Cortex of kidney (tissue), 1 donor: ENCODE measurements at places on chromosomes 4 and X.

DNA sequence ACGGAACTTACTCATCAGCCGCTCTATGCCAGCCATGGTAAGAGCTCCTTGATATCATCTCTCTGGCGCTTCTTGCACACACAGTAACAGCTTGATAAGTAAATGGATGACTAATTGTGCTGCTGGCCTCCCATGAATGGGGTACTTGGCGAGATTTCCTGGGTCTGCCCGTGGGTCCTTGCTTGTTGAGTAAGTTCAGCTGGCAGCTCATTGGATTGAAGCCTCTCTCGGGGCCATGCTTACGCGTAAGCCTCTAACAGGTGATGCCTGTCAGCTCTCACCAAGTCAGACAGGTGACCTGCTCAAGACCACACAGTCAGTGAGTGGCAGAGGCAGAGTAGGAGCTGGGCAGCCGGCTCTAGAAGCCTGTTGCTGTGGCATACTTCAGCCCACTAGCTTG is 7.7 kb downstream of the NSG1 start:
- no peak for DNase-seq

DNA sequence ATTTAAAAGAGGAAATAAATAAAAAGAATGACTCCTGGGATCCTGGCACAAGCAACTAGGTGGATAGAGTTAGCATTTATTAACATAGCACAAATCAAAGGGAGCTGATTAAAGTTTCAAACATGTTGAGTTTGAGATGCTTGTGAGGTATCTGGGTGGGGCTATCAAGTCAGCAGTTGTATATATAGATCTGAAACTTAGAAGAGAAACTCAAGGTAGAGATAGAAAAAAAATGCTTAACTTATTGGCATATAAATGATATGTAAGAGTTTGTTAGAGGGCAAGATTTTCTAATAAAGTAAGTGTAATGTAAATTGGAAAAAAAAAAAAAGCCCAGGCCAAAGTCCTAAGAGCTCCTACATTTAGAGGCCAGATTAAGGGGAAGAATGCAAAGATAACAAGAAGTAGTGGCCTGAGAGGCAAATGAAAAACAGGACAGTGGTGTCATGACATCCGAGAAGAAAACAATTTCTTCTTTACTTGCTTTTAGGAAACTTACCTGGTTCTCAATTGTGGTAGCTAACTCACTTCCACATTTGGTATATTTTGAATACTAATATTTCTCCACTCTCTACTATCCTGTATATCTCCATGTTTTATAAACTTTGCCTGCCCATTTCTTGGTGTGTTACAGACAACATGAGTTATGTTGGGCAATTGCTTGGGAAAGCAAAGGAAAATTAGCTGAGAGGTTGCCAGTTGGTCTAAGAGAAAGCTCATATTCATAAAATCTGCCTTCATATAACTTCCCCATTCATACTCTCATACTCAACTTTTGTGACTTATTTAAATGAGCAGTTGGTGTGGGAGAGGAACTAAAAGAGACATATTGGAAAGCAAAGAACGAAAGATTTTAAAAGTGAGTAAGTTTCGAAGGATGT is 169.2 kb downstream of the PARM1 start:
- no peak for DNase-seq

DNA sequence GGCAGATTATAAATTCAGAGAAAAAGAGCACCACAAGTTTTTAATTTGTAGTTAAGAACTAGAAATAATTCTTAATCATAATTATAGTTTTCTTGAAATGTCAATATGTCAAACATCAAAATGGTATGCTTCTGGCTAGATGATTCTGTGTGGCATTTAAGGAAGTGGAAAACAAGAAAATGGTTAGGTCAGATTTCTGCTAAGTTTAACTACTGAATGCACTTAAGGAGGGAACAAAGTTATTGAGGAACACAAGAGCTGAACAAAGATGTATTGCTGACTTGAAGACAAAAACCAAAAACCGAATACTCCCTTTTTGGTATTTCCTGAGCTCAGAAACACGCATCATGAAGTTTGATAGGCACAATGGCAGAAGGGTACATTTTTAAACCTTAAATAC is 58.7 kb upstream of the GPR34 start:
- no peak for DNase-seq

- DNase-seq, result no peak
Measured at GRCh38 chr4:68272860-68273259, 27.4 kb upstream of the TMPRSS11B start.

GRCh38 chr4:169293343-169294176 is 22.8 kb upstream of the SH3RF1 start:
- DNase-seq, result no peak

DNA sequence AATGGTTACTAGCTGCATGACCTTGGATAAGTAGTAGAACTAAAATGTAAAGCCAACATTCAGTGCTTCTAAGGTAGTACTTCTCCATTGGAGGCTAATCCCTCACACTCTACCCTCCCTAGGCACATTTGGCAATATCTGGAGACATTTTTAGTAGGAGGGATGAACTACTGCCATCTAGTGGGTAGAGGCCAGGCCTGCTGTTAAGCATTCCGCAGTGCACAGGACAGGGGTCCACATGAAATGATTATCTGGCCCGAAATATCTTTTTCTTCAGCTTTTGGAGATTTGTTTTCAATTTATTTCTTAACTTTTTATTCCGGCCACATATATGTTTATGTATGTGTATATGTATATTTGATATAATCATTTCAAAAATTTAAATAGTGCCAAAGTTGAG is 36.0 kb upstream of the SPANXC start:
- DNase-seq, result no peak

DNA sequence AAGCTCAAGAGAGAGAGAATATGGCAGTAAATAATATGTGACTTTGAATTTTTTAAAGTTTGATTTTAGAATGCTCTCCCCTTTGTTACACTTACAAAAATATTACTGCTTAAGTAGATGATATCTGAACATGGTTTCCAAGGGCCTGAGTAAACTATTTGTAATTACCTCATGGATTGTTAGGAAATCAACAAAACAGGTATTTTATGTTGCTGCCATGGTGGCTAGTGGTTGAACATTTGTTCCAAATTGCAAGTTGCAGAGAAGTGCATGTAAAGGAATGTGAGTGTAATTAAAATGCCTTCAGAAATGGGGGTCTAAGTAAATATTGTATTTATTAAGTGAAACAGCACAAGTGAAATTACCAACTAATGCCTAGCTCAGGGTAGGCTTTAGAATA is 27.6 kb downstream of the SEPTIN11 start:
- no peak for DNase-seq

DNA sequence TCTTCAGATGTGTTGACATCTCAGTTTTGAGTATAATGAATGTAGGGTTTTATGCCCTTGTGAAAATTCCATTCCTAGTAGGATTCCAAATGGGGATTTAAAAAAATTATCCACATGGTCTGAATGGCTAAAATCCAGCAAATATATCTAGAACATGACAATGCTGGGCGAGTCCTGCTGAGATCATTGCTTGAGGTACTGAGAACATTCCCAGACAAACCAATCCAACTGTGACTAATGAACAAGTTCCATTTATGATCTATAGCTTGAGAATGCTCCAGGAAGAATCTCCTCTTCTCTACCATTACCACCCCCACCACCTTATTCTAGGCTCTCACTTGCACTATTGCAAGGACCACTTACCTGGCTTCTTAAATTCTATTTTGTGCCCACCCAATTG is 77.2 kb upstream of the IL1RAPL2 start:
- DNase-seq, result no peak

DNA sequence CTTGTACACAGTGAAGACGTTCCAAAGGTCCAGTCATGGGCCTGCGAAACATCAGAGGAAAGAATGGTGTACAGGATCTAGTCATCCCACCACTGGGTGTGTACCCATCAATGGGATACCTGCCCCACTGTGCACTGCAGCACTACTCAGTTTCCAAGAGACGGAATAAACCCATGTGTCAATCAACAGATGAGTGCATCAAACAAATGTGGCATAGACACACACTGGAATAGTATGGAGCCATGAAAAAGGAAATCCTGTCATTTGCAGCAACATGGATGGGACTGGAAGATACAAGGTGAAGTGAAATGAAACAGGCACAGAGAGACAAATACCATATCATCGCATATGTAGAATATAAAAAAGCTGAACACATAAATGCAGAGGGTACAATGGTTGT is 48.0 kb downstream of the DHRSX start:
- DNase-seq, result no peak

DNA sequence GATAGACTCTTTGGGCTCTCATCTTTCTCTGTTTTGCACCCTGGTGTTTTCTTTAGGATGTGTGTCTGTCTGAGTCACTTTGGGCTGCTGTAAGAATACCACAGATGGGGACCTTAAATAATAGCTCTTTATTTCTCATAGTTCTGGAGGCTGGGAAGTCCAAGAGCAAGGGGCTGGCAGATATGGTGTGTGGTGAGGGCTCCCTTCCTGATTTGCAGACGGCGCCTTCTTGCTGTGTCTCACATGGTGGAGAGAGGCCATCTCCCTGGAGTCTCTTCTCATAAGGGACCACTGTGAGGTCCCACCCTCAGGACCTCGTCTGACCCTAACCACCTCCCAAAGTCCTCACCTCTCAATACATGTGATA is 93.7 kb upstream of the ADRA2C start:
- no peak for DNase-seq

DNA sequence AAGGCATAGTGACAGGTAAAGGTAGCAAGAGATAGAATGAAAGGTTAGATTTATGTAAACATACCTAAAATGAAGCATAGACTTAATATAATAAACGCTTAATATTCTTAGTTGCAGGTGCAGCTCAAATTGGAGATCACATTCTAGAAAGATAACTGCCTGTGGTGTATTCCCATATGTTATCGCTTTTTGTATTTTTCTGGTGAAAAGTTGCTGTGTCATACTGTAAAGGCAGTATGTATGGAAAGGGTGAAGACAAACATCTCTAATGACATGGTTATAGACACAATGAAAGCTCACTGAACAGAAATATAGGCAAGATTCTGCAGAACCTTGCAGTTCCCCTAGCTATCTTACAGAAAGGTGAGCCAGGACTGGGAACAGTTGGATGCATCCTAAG is 240.3 kb downstream of the DCLK2 start:
- DNase-seq, result no peak

- no peak for DNase-seq
Measured at GRCh38 chr4:12488672-12489071, 995.5 kb downstream of the RAB28 start.

DNA sequence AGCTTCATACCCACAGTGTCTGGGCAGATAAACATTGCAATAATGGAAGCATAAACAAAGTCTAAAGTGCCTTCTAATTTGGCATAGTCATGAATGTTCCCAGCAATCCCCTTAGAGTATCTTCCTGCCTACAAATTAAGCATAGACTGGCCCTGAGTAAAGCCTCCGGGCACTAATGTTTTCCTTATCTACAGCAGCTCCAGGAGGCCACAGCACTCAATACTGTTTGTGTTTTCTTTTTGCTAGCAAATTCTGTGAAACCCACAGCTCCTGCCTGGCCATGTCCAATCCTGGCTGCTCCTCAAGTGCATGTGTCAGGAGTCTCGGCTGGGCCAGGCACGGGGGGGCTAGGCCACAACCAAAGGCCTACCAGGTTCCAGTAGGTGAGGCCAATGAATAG is 102.7 kb upstream of the TBC1D9 start:
- DNase-seq, result no peak

DNA sequence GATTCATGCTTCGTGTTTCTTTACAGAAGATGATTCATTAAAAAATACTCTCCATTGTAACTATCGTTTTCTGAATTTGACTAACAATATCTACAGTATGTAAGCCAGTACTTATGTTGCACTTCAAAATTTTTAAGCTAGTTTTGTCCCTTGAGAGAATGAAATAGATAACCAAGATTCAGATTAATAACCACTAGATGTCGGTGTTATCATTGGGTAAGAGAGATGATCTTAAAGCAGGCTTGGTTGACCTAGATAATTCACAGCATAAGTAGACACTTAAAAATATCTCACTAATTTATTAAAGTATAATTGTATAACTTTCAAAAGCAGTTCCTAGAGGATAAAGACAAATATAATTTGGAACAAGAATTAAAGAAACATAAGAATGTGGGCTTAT is 430.9 kb downstream of the C4orf33 start:
- DNase-seq, result no peak

GRCh38 chr4:173526027-173526482 is 4.0 kb downstream of the HAND2 start:
- no peak for DNase-seq

DNA sequence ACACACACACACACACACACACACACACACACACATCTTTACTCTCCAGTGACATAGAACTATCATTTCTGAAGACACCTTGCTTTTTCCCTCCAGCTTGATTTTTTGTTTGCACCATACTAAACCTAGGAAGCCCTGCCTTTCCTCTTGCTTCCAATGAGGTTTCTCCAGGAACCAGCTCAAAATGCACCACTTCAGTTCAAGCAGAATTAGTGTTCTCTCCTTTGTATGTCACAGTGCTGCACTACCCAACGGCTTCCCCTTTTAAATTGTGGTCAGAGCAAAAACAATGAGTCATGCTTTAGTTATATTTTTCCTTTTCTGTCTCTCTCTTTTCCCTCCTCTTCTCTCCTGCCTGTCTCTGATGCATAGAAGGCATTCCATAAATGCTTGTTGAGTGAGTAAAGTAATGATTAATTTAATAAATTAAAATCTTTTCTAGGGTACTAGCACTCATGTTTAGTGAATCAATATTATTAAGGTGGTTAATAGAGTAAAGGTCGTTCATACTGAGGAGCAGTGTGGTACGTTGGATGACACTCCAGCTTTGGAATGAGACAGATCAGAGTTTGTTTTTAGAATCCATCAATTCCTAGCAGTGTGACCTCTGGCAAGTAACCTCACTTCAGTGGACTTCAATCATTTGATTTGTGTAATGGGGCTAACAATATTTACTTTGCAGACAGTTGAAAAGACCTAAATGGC is 5.9 kb downstream of the RTL3 start:
- DNase-seq, result no peak

DNA sequence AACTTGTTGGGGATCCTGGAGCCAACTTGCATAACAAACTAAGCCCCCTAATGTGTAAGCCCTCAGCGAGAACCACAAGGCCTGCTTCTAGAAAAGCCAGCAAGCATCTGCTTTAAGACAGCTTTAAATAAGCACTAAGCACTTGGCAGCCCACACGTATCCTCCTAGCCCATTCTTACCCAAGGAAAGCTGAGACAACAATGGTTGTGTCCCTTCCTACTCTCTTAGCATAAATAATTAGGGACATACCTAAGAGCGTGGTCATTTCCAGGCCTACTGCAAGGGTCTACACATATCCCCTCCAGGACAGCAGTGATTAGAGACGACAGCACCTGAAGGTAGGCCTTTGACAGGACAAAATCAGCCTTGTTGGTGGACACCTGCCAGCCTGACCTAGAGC is 322.8 kb upstream of the PPARGC1A start:
- no peak for DNase-seq

DNA sequence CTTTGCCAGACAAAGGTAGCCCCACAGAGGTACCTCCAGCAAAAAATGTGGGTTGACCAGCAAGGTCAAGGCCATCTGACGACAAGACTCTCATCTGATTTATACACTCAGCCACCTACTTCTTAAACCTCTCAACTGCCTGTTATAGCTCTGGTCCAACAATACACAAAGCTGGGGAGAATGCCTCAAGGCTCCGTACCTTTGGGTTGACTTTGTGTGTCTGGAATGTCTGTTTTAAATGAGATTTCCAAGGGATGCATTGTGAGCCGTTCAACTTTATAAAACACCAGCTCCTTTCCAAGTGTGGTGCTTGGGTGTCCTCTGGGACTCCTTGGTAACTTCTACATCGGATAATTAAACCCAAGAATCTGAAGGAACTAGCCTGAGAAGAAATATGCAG is 167.0 kb upstream of the RPL34 start:
- no peak for DNase-seq

GRCh38 chr4:102849579-102850104 is 19.1 kb upstream of the CISD2 start:
- DNase-seq, result no peak

- no peak for DNase-seq
Measured at GRCh38 chrX:10168226-10168625, 11.5 kb downstream of the CLCN4 start.
